ENCODE measurements at places on chromosomes 1 and 21.
A peak's percentile ranks its signal among the peaks of the same experiment; 100 is the strongest.

- no peak for DNase-seq
These were observed 126.2 kb upstream of the DAB1 start for GRCh38 chr1:57550092-57550491.

- DNase-seq: no peak
These were observed 70.0 kb downstream of the TRABD2B start for GRCh38 chr1:47927165-47927564.

DNA sequence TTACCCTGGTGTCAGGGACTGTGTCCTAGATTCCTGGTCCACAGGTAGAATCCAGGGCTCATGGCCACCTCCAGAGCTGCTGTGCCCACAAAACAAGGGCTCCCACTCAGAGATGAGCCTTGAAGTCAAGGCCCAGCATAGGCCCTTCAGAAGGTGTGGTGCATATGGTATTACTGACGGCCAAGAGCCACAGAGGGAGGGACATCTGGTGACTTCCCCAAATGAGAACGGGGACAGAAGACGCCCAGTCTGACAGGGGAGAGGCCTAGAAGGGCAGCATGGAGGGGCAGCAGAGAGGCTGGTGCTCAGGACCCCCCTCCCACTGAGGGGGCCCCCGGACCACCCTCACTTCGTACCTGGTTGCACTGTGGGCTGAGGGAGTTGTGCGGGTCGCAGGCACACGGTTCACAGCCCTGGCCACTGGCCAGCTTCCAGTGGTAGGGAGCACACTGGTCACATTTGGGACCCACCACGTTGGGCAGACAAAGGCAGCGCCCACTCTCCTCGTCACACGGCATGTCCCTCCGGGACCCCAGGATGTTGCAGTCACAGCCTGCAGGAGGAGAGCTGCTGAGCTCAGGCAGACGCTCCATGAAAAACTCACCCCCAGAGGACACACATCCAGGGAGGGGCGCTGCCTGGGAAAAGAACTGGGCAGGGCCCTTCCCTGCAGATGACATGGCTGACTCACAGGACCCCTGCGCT, 25.0 kb downstream of the LAMB3 start:
- DNase-seq: no peak

DNA sequence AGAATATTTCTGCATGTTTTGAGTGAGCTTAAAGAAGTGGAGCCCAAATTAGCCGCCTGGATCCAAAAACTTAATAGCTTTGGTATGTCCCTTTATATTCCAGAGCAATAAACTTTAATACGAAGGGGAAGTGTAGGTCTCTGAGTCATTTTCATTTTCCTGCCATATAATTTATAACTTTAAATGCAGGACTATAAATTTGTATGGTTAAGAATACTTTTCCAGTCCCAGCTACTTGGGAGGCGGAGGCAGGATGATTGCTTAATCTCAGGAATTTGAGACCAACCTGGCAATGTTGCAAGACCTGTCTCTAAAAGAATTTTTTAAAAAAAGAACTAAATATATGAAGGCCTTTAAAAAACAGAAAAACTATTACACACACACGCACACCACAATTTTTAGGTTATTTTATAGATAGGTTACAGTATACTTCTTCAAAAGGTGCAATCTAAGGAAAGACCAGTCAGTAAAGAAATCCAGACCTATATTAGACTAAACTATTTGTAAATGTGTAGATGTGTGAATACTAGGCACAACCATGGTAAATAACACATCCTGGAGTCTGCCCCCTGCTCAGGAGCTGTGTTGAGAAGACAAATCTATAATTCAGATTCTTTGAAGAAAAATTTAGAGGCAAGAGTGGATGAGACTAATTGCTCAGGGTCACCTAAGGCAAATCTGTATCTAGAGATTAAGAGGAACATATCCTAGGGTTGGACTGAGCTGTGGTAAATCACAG, 80.3 kb downstream of the TTC3 start:
- peak; percentile 54 for DNase-seq

DNA sequence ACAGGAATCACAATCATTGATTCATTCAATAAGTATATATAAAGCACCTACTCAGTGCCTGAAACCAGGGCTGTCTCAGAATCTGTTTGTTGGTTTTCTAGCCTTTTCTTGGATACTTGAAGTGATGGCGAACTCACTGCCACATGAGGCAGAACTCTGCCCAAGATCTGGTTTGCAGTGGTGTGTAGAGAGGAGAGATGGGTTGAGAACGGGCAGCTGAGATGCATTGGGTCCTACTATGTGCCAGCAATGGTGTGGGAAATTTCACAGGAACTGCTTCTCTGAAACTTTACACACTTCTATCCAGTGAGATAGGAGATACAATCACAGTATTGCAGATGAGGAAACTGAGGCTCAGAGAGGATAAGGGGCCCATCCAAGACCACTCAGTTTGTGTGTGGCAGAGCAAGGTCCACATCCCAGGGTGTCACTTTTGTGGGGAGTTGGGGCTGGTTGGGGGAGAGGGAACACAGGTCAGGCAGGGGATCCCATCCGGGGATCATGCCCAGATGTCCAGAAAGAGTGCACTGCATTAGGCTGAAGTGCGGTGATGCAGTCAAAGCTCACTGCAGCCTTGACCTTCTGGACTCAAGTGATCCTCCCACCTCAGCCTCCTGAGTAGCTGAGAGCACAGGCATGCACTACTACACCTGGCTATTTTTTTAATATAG, 83.7 kb upstream of the IFFO2 start:
- DNase-seq: no peak

DNA sequence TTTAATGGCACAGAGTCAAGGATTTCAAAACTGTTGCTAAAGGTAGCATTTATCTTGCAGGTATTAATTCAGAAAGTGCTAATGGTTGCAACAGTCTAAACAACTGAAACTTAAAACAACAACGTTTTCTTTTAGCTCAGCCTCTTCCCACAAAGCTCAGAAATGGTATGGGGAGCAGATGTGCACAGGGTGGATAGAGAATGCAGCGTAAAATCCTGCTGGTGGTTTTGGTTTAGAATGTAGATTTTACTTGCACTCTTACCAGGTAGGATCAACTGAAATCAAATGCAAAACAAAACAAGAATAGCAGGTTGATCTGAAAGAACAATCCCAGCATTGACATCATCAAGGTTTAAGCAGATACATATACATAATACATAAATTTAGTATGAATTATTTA, 3.8 kb upstream of the LRRC8C start:
- no peak for DNase-seq

GRCh38 chr1:155773221-155773620, 83.8 kb downstream of the GON4L start:
- DNase-seq: no peak

GRCh38 chr21:44442266-44443125, 12.8 kb upstream of the LRRC3 start:
- DNase-seq: no peak

- DNase-seq: no peak
These were observed 55.5 kb upstream of the DNAJC6 start for GRCh38 chr1:65253800-65254319.

GRCh38 chr1:6795203-6795602, 9.9 kb downstream of the CAMTA1 start:
- DNase-seq: no peak

DNA sequence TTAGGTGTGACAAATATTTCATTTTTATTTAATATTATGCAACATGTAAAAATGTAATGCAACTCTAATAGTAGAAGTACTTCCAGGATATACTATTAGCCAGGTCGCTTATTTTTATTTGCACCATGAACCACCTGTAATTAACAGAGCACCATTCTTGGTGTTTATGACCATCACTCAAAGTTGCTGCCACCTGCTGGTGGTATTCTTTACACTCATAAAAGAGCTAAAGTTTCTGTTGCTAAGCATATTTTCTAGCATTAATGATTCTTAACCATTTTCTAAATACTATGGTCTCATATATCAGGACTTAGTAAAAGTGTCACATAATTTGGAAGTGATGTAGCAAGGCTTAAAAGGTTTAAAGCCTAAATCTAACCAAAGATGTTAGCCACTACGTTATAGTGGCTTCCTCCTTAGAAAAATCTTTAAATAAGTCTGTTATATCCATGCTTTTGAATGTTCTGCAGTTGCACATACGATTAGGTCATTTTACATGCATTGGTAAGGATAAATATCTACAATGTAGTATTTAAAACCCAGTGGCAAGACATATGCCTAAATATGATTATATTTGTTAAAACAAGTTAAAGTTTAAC, 244.5 kb downstream of the NEGR1 start:
- no peak for DNase-seq

DNA sequence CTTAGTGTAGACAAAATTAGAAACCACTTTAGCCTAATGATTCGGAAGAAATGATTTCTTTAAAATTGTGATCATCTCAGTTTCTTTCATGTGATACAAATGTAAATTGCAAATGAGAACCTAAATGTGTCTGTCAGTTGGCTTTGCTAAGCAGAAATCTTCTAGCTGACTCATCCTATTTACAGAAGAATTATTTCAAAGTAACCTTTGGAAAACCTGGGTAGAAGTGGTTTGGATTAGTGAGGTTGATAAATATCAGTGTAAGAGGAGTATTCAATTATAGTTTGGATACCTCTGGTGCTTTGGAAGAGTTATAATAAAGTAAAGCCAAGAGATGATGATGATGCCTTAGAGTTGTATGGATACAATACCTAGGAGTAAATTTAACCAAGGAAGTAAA, 37.4 kb downstream of the CC2D1B start:
- no peak for DNase-seq

GRCh38 chr1:40344597-40344996, 27.5 kb upstream of the COL9A2 start:
- no peak for DNase-seq

DNA sequence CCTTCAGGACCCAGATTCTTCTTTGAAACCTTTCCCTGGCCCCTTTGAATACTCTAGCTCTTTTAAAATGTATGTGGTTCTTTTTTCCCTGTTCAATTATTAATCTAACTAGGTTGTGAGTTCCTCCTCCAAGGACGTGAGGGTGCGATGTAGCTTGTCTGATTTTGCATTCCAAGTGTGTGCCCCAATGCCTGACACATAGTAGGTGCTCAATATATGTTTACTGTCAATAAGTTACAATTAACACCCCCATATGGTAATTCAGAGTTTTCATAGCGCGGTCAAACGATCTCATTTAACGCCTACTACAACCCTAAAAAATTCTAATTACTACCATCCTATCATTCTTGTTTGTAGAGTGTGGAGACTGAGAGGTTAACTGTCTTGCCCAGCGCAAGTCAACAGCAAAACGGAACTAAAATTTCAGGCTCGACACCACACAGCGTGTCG, 482 bp upstream of the MTR start:
- no peak for DNase-seq

DNA sequence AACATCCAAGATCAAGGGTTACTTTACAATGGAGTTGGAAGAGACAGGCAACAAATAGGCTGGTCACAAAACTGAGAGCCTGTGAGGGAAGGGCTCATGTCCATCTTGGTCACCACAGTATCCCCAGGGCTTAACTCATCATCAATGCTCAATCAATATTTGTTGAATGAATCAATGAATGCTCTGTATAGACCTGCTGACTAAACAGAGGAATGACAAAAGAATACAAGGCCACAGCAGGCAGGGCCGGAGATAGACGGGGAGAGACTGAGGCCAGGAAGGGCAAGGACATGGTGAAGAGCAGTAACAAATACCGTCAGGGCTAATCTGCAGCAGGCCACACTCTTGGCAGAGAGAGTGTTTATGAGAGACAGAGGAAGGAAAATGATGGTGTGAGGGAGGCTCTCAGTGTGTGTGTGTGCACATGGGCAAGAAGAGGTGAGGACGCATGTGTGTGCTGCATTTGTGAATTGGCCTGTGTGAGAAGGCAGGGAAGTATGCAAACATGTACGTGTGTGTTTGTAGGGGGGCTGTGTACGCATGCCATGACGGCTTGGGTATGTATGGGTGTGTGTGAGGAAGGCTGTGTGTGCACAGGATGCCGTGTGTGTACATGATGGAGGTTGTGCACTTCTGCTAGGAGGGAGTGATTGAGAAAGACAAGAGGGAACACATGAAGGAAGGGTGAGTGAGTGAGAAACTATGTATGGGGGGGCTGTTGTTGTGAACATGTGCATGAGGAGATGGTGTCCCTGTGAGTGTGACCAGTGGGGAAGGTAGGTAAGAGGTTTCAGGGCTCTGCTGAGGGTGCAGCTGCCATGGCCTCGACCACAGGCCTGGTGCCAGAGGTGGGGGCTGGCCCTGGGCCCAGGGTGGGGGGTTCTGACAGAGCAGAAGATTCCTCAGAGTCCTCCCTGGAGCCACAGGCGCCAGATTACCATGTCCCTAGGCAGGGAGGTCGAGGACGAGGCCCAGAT, 15.4 kb downstream of the AHDC1 start:
- DNase-seq: no peak

GRCh38 chr1:166069390-166069789, 97.4 kb downstream of the FAM78B start:
- DNase-seq: no peak

DNA sequence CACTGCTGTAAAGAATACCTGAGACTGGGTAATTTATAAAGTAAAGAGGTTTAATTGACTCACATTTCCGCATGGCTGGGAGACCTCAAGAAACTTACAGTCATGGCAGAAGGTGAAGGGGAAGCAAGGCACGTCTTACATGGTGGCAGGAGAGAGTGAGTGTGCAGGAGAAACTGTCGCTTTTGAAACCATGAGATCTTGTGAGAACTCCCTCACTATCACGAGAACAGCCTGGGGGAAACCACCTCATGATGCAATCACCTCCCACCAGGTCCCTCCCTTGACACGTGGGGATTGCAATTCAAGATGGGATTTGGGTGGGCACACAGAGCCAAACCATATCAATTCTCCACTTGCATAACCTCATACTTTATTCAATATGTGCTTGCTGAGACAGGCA, 76.6 kb downstream of the GIPC2 start:
- DNase-seq: no peak

DNA sequence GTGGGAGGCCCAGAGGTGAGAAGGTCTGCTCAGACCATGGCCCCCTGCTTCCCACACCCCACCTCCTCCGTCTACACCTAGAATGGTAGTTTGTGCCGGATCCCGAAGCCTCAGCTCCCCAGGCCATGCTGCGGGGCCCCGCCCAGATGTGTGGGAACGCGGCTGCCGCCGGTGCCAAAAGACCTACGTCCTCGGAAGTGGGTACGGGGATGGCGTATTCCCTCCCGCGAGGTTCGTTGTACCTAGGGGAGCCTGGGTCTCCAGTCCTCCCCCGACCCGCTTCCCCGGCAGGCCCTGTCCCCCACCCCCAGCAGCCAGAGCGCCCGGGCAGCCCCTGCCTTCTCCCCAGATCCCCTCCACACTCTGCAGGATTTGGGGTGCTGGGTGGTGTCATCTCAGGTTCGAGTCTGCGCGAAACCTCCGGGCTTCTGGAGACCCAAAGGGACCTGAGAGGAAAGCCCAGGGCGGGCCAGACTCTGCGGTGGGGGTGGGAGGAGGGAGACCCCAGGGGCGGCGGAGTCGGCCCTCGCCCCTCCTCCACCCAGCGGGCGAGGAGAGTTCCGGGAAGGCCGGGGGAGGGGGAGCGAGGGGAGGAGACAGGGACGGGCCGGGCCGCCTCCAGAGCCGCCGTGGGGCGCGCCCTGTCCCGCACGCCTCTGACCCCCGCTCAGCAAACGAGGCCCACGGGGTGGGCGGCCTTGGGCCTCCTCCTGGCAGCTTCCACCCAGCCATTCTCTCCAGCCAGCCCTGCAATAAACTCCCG, 6.2 kb upstream of the PRDM16 start:
- no peak for DNase-seq
